ENCODE measurements at places on chromosomes 16 and 17.
A peak's percentile ranks its signal among the peaks of the same experiment; 100 is the strongest.

GRCh38 chr17:5587438-5588032 is 3.2 kb upstream of the NLRP1 start:
- peak; percentile 58 for DNase-seq

DNA sequence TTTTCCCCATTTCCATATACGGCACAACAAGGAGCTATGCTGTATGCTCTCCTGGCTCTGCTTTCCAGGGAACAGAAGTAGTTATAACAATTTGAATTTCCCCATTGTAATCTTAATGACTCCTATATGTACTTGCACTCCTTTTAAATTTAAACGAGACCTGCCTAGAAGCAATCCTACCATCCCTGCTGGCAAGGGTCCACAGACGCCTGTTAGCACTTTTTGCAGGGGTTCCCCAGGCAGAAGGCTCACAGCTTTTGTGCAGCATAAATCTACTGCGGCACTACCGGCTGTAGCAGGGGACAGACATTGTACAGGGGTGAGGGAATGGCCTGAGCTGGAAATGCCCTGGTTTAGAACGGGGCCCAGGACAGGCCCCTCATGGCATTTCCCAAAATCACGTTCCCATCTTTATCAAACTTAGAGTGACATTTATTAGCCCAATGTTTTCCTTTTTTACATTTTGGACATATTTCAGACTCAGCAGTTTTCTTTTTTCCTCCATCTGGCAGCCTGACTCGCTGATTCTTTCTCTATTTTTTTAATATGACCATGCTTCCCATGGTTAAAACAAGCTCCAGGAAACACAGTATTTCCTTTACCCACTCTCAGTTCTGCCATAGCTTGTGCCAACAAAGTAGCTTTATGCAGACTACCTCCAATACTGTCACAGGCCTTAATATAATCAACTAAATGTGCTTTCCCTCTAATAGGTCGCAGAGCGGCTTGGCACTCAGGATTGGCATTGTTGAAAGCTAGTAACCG is 35.4 kb upstream of the USP22 start:
- DNase-seq: no peak

DNA sequence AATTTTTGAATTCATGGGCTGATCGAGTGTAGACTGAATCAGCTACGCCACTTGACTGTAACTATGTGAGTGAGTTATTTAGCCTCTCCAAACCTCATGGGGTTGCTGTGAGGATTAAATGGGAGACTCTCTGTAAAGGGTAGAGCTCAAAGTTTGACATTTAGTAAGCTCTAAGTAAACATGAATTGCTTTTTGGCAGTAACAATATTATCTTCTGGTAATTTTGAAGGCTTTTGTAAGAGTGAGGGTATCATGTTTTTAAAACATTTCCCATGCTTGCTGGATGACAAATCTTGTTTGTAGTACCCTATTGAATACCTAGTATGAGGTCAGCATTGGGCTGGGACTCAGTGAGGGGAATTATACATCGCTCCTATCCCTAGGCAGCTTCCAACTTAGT is 35.3 kb downstream of the MRTFB start:
- no peak for DNase-seq

DNA sequence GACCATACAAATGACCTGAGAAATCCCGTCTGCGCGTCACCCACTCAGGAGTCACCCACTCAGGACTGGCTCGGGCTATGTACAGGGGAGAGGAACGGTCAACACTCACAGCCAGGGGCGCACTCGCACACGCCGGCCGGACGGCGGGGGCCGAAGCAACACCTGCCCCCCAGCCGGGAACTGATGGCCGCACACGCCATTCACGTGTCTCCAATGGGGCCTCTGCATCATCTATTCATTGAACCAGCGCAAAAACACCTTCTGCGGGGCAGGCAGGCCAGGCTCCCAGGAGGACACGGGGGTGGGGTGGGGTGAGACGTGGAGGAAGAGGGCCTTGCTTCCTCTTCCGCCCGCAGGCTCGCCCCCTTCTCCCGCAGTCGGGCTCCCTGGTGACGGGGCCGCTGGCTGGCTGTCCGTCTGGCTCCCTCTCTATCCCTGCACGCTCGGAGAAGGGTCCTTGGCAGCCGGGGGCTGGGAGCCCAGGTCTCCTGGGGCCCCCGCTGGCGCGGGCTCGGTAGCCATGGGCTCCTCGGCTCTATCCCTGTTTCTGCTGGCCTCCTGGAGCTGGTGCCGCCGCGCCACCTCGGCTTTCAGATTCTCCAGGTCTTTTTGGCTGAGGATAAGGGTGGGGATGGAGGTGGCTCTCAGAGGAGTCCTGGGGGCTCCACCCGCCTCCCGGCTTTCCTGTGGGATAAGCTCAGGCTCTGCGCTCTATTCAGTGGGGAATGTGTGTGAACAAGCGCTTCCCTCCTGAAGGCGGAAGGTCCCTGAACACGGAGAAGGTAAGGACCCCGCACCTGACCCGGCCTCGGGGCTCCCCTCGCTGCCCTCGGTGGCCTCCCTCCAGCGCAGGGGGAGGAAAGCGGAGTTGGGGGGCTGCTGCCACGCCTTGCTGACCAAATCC is 21.1 kb downstream of the CLUH start:
- DNase-seq: no peak

DNA sequence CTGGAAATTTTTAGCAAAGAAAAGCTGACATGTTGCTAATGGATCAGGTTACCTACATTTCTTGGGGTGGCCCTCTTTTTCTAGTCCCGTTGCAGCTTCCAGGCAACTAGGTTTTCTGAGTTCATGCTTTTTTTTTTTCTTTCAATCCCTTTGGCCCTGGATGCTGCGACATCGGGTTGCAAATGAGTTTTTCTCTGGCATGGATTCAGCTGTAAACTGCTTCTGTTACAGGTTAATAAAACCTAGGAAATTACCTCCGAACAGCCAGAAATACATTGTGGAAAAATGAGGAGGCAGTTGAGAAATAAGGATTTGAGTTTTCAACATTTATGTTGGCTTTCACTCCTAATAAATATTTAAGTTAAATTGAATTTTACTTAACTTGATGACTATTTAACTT is 149.8 kb upstream of the MAF start:
- DNase-seq: no peak

DNA sequence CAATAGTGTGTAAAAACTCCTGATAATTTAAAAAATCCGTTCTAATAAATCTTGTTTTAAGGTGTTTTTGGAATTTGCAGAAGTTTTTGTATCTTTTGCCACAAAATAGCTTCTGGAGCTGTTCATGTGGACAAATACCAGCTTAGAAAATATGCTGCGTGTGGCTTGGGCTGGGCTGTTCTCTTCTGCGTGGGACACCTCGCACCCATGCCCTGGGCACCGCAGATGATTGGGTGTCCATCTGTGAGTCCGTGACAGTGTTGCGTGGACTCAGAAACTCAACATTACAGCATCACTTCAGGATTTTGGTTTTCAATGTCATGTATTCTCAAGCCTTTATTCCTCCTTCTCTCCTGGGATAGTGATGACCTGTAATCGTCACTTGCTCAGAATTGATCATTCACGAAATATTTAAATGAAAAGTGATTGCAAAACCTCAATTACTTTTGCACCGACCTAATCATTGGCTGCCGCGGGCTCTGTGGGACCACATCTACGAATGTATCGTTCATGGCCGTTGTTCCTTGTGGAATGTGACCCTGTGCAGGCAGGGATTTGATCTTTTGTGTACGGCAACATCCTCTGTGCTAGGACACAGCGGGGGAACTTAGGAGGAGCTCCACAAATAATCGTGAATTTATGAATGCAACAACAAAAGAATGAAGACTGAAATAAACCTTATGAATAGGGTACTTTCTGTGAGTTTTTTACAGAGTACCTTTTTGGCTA is 210.3 kb upstream of the FOXF1 start:
- DNase-seq: no peak

GRCh38 chr16:27945233-27945973 is 118.1 kb downstream of the GSG1L start:
- DNase-seq: no peak

- no peak for DNase-seq
These were observed 23.0 kb downstream of the CES1 start for GRCh38 chr16:55809851-55810250.

- peak; percentile 19 for DNase-seq
These were observed 22.7 kb upstream of the PPM1D start for GRCh38 chr17:60577147-60577915.

DNA sequence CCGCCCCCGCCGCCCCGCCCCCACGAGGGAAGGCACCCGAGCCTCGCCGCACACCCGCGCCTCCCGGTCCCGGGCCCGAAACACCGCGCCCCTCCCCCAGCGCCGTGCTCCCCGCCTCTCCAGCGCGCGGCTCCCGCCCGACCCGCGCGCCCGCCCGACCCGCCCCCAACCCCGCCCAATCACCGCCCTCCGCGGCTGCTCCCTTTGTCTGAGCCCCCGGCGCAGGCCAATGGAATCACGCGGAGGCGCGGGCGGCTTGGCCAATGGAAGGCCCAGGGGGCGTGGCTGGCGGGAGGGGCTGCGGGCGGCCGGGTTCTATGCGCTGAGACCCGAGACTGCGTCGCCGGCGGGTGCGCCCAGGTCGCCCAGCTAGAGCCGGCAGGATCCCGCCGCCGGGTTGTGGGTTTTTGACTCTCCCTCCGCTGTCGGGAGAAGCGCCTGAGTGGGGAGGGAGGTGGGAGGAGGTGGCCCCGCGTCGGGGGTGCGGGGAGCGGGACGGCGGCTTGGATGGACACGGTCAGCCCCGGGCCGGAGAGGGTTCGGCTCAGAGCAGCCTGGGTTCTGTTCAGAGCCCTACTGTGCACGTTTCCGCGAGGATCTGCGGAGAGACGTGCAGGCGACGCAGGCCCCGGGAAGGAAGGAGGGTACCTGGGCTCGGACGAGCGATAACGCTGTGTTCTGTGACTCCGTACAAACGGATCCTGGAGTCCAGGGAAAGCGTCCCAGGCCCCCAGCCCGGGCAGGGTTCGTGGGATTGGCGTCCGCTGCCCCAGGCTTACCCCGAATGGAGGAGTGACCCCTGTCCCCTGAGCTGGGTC is 49.0 kb upstream of the BAHCC1 start:
- DNase-seq: peak; percentile 98

DNA sequence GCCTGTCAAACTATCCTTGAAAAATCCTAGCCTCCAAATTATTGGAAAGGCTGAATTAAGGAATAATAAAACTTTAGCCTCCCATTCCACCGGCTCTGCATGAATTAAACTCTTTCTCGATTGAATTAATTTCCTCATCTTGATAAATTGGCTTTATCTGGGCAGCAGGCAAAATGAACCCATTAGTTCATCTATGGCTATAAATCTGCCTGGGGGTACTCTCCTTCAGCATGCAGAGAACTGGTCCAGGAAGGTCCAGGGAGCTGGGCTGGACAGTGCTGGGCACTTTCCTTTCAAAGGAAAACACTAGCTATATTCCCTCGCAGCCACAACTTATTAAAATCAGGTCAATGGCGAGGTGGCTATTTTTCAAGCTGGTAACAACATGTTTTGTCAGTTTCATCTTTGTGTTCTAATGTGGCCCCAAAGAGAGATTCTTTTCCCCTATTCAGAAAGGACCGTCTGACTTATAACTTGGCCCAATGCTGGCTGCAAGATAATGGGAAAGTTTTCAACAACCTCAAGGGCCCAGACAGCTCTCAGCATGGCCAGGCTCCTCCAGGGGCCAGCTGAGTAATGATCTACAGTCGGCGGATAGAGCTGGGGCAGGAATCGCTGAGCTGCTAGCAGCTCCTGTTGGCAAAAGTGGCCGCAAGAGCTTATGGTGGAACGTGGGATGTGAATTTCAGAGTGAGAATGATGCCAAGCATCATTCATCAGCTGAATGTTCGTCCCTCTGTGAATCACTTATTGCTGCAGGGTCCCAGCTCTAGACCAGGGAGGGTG is 326.9 kb downstream of the SLC39A11 start:
- DNase-seq: no peak

- DNase-seq: no peak
These were observed 89.2 kb downstream of the ABR start for GRCh38 chr17:1090465-1091189.

DNA sequence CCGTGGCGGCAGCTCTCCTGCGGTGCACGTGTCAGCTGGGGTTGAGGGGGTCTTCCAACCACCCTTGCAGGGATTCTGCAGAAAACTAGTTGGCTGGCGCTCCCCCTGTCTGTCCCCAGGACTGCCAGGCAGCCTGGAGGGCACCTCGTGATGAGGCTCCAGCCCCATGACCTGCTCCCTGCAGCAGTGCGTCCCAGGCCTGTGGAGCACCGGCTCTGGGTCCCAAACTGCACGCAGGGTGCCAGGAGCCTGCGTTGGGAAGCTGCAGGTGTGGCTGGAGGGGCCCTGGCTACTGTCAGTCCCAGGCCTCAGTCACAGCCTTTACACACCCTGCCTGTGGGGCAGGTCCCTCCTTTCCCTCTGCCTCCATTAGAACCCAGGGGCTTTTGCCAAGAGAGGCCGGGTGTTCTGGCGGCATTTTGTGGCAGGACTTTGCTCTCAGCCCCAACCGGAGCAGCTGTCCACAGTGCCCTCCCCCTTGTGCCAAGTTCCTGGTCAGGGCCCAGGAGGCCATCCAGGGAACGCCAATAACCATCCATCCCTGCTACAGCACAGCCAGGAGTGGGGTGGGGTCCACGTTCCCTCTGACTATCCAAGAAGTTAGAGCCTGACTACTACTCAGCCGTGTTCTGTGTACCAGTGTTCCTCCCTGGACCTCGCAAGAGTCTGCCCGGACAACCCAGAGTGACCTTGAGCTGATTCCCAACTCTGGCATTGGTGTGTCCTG is 9.2 kb downstream of the CHMP6 start:
- DNase-seq: no peak

DNA sequence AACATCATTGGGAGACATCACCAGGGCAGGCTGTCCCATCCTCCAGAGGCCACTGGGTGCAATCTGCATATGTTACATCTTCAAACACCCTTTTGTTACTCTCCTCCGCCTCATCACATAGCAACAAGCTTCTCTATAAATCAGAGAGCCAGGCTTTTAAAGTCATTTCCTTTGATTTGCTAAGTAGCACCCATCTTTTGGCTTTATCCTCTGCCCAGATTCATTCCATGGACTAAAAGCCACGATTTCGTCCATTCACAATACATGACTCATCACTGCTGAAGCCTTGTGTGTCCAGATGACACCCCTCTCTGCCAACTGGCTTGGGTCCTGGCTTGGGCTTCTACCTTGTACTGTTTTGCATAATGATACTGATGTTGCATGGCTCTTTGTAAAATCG is 2.0 kb upstream of the KRT38 start:
- no peak for DNase-seq

GRCh38 chr16:51637770-51638094 is 486.7 kb upstream of the SALL1 start:
- DNase-seq: no peak

- no peak for DNase-seq
These were observed 48.5 kb upstream of the ZCCHC14 start for GRCh38 chr16:87541147-87541871.

DNA sequence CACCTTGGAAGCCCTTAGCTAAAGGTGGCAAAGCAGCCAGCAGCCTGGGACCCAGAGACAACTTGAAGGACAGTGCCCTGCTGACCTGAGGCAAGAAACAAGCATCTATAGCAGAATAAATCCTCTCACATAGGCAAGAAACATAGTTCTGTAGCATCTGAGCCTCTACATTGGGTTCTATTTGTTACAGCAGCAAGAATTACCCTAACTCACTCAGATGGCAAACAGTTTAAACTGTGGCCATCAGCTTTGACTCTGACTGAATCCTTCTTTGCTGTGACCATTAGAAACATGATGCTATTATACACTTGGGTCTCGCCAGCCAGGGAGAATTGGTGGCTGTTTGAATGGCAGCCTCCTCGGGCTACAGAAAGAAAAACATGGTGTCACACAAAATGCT is 53.1 kb upstream of the CCL1 start:
- no peak for DNase-seq

- no peak for DNase-seq
These were observed 7.2 kb upstream of the CD68 start for GRCh38 chr17:7572338-7572587.

- peak; percentile 10 for DNase-seq
These were observed 2.2 kb downstream of the SDK2 start for GRCh38 chr17:73641826-73642600.

- peak; percentile 32 for DNase-seq
These were observed 17.7 kb downstream of the BCL7C start for GRCh38 chr16:30875871-30876801.
